ENCODE measurements at places on chromosomes 3 and 15.

- no peak for DNase-seq
These were observed 42.4 kb upstream of the TM4SF1 start for GRCh38 chr3:149419816-149420215.

- DNase-seq = peak; percentile 44
These were observed 99.1 kb downstream of the VGLL4 start for GRCh38 chr3:11544412-11545181.

GRCh38 chr15:27767918-27768640 lies 331.0 kb downstream of the OCA2 start:
- DNase-seq = no peak

GRCh38 chr15:91022832-91023129 lies 387 bp upstream of the VPS33B start:
- DNase-seq = no peak

DNA sequence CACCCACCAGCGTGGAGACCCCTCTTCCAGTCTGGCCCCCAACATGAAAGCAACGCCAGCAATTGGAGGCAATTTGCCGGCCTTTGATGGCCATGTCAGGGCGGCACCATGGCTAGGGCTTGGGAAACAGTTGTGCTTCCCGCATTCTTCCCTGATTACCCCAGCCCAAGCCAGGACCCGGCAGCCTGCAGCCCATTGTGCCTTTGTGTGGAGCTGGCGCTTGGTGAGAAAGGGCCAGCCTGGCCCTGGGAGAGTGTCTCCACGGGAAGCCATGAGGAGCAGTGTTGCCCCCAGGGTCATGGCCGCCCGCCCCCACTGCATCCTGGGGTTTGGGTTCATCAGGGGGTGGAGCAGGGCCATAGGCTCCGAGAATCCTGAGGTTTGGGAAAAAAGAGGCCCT lies 66.0 kb downstream of the DNAJB8 start:
- no peak for DNase-seq

DNA sequence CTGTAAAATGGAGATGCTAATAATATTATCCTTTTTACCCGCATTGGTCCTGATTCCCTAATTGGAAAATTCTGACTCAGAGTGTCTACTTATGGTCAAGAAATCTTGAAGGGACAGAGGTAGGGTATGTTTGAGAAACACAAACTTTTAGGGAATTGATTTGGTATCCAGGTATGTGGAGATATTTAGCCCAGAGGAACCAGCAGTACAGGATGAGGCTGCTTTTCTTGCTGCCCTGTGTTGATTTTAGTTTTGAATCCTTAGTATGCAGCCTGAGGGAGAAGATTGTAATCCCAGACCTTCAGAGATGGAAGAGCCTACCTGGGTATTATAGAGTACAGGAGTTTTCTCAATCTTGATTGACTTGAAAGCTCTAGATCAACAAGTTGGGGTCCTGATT lies 569.1 kb downstream of the PDCD6IP start:
- no peak for DNase-seq

DNA sequence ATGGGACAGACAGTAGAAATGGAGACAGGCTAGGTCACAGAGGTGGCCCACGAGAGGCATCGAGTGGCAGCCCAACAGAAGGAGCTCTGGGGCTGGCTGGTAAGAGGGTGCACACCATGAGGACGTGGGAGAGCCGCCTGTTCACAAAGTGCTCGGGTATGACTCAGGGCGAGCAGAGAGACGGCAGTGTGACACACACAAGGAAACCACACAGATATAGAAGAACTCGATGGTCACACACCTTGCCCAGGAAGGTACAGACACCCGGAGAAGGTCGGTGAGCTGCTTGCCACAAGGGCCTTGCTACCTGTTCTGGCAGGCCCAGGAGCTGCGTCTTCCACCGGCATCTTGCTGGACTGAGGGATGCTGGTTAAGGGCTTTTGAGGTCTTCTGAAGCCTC lies 50.2 kb downstream of the CA12 start:
- DNase-seq = no peak

DNA sequence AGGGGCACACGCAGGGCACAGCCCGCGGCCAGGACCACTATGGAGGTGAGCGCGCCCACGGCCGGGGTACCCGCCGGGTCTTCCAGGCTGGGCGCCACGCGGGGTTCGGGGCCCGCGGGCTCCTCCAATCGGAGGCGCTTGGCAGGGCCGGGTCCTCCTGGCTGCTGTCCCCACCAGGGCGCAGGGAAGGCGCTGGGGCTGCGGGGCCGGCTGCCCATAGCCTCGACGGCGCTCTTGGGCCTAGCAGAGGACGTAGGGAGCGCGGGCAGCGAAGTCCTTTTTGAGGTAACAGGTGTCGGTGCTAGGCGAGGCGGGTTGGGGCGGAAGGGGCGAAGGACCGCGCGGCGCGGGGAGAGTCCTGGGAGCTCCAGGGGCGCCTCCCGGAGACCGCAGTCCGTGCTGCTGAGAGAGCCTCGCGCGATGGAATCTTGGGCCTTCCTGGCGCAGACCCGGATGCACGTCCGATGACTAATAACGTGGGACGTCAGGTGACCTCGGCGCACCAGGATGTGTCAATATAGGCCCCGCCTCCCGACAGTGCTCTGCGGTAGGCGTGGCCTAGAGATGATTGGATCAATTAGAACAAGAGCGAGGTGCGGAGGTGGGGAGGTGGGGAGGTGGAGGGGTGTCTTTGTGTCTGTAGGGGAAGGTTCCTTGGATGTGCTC lies at the start of gene PRR23A:
Gene PRR23A, minus strand, starts transcription at position 218 of the 666 bp plus-strand sequence. Its CDS starts 0 bp downstream, at position 218.
- no peak for DNase-seq

DNA sequence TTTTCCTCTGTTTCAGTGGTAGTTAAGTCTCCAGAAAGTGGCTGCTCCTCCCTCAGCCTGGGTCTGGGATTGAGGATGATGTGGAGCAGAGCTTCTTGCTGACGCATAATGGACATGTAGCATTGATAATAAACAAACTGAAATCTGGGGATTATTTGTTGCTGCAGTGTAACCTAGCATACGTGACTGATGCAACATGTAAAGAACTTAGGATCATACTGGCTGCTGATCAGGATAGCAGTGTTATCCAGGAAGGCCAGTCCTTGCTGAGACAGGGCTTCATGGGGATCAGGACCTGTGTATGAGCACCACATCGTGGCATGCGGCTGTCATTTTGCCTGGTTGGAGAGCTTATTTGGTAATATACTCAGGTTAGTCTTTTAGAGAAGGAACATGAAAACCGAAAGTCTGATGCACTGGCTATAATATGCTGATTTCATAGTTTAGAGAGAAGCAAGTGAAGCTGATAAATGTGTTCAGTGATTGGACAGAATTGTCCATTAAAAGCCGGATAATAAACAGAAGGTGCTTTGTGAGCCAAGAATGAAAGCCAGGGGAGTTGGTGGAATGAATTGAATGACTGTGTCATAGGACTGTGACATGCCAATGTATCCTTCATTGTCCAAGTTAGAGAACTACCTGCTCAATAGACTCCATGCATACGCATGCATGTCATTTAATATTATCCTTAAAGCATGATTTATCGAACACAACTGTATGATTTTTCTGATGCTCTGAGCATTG lies 4.1 kb downstream of the MINAR1 start:
- no peak for DNase-seq

- DNase-seq = no peak
These were observed 194.8 kb downstream of the SSR3 start for GRCh38 chr3:156360083-156360482.

DNA sequence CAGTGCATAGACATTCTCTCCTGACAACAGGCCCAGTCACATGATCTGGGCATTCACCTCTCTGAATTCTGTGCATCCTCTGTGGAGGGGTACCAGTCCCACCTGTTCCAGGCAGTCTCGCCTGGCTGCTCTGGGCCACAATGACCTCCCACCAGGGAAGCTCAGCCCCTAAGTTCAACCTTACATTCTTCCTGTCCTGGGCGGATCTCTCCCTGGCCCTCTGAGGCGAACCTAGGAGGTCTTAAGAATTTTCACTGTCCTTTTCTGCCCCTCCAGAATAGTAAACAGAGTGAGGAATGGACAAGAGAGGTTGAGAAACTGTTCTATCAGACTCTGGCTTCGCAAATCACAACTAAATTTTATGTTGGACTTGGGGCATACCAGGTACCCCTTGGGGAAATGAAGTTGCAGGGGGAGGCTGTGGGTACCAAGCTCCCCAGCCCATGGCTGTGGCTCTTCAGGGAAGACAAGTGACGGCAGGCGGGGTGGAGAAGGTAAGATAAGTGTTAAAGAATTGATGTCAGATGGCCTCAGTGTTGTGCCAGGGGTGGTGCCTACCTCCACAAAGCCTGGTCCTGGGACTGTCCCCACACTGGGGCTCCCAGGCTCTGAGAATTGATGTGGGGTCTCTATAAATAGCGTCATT lies 5.3 kb downstream of the SCN5A start:
- peak; percentile 3 for DNase-seq

- no peak for DNase-seq
These were observed 12.5 kb downstream of the PLOD2 start for GRCh38 chr3:146148468-146148931.

DNA sequence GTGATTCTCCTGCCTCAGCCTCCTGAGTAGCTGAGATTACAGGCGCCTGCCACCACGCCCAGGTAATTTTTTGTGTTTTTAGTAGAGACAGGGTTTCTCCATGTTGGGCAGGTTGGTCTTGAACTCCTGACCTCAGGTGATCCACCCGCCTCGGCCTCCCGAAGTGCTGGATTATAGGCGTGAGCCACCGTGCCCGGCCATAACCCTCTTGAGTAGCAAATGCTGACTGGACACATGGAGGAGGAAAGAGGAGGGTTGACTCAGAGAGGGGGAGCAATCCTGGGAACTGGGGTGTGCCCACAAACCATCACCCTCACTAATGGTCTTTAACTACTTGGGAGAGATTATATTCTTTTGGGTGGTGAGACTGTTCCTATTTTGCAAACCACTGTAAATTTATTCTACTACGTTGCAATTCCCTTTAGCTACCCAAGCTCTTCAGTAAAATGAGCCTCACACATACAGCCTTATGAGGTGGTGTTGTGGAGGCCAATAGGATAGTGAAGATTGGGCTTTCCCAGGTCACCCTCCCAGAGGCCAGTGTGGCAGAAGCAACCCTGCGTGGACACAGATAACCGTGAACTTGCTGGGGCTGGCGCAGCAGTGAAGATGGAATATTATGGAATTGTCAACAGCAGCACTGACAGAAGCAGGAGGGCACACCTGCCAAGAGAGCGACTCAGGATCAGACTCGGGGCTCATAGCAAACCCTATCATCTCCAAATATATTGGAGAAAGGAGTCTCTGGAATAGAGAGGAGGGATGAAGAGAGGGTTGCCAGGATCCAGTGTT lies 37.4 kb downstream of the TLNRD1 start:
- no peak for DNase-seq

DNA sequence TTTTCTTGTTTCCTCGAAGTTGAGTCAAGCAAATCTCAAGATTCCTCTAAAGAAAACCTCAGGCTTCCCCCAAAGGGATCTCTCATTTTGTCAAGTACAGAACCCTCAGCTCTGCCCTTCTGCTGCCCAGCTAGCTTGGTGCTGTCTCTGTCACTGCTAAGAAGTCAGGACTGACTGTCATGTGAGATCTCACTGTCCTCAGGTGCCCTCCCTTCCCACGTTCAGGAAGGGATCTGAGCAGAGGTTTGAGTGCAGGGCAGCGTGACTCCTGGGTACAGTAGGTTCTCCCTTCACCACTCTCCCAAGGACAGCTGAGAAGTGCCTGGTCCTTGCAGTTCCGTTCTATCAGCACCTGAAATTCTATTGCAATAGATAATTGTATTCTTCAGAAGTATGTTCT lies 229.7 kb downstream of the SLCO3A1 start:
- no peak for DNase-seq

GRCh38 chr3:155852341-155852740 lies 1.9 kb downstream of the SLC33A1 start:
- DNase-seq = no peak

DNA sequence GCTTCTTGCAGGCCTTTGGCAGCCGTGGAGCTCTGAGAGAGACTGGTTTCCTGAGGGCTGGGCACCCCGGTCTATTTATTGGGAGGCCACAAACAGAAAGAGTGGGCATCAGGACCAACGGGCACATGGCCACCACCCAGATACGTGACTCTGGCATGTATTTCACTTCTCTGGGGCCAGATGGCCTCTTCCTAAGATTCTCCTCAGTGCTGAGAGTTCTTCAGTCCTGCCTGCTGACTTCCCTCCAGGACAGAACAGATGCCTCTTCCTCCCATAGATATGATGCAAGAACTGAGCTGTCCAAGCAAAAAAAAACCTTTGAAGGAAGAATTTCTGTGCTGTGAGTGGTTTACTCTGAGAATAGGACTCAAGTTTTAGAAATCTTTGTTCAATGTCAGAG lies 107.7 kb downstream of the IGF2BP2 start:
- no peak for DNase-seq

- DNase-seq = peak; percentile 16
These were observed 2.6 kb downstream of the CYP19A1 start for GRCh38 chr15:51335538-51336410.

DNA sequence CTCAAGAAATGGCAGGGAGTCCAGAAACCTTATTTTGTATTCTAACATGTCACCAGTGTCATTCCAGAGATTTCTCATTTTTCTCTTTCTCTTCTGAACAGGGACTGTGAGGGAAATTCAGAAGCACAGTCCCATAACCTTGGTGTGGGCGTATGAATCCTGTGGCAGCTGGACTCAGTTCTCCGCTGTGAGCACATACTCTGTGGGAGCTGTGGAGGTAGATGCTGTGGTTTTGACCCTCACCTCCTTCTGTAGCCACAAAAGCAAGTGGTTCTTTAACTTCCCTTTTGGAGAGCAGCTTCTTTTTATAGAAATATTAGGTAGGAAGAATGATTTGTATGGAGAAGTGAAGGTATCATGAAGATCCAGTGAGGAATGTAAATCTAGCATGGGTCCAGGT lies 13.4 kb downstream of the TMEM207 start:
- no peak for DNase-seq

DNA sequence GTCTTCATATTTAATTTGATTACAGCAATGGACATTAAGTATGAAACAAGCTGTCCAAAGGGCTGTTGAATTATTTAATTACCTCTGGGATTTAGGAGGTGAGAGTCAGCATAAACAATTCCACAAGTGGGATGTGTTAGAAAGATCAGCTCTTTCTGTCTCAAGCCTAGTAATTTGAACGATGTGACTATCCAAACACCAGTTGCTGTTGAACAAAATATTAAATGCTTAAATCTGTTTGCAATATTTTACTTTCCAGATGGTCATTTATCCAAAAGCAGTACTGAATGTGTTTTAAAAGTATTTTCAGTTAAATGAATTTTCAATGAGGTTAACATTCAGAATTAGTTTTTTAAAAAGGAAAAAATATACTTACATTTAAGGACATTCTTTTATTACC lies 12.7 kb downstream of the KCNAB1 start:
- no peak for DNase-seq

Measured in stomach (tissue), 19 donors.